ENCODE measurements at places on chromosomes 1 and 21. TPM values are rescaled to one million over a fixed set of nuclear protein-coding genes. Genes with fewer than 3 reads are reported as not detected.

KIF17 gene
- total RNA-seq: 0.32 TPM

TMEM61 gene
- total RNA-seq: not detected

MNDA gene
- total RNA-seq: not detected

NCAM2 gene
- 0.97 TPM for total RNA-seq

FAM163A gene
- under 0.01 TPM for total RNA-seq

NTPCR gene
- total RNA-seq: 12.7 TPM

C4BPA gene
- total RNA-seq: not detected

FNDC10 gene
- total RNA-seq: 0.15 TPM

TMOD4 gene
- total RNA-seq: not detected

VHLL gene
- total RNA-seq: not detected

HRNR gene
- total RNA-seq: not detected
